WERI-Rb-1 (cell line): ENCODE measurements at places on chromosomes 11 and 22.

DNA sequence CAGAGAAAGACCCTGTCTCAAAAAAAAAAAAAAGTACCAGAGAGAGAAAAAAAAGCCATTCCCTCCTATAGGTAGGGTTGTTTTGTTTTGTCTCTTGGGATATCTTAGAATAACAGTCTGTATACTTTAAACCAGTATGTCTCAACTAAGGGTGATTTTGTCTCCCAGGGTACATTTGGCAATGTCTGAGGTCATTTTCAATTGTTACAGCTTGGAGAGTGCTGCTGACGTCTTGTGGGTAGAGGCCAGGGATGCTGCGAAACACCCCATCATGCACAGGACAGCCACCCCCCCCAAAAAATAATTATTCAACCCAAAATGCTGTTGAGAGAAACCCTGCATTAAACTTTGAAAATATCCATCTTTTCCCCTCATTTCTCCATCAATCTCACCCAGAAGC lies 56.1 kb upstream of the CRTAM start:
- no peak for DNase-seq

GRCh38 chr11:34680206-34680605 lies 59.3 kb downstream of the EHF start:
- DNase-seq, result no peak

- DNase-seq, result peak; percentile 90
Measured at GRCh38 chr11:46421257-46421880, 29.8 kb upstream of the CHRM4 start.

DNA sequence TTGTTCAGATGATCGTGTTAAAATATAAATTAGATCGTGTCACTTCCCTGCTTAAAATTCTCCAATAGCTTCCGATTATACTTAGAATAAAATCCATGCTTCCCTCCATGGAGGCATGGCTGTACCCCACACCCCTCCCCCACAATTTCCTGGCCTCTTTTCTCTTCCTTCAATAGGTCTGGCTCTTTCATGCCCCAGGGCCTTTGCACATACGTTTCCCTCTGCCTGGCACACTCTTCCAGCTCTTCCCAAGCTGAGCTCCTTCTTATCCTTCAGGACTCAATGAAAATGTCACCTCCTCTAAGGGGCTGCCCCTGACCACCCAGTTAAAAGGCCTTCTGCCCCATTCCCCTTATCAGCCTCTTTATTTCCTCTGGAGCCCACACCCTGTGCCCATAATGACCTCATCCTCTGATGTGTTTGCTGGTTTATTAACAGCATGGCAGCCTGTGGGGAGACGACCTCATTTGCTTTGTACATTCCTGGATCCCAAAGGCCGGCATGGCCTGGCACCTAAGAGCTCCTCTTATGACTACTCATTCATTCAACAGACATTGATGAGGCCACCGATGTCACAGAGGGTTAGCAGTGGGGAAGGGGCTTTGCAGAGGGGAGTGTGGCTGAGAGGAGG lies 9.0 kb upstream of the FLRT1 start:
- DNase-seq, result no peak

GRCh38 chr22:43774318-43774915 lies 37.7 kb downstream of the EFCAB6 start:
- no peak for DNase-seq

DNA sequence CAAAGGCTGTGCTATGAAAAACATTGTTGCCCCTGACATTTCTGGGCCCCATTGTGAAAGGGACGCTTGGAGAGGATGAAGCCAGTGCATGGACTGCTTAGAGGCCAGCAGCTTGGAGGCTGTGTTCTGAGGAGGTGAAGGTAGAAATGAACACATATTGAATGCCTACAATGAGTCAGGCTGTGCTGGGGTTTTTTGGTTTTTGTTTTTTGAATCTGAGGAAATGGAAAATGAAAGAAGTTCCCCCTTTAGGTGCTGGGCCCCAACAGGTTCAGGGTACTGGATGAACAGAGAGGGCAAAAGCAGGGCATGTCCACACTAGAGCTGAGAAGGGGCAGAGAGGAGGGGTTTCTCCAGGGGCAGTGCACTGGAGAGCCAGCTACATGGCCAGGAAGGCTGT lies 166.1 kb upstream of the API5 start:
- DNase-seq, result no peak

DNA sequence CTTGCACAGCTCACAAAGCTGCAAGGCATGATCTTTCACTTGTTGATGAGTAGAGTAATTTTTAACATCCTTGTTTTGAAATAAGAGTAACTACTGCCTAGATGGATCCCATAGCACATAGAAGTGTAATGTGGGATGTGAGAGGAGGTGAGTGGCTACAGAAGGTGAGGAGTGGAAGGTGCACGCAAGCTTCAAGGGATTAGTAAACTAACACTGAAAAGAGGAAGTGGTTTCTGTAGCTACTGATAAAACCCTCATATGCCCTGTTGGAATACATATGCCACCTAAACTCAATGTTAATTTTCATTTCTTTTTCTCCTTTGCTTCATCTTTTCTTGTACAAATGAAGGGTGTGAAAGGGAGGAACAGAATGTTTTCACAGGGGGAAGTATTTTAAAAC lies 22.0 kb upstream of the CTSC start:
- DNase-seq, result no peak

GRCh38 chr11:92424281-92424680 lies 199.7 kb downstream of the FAT3 start:
- no peak for DNase-seq

DNA sequence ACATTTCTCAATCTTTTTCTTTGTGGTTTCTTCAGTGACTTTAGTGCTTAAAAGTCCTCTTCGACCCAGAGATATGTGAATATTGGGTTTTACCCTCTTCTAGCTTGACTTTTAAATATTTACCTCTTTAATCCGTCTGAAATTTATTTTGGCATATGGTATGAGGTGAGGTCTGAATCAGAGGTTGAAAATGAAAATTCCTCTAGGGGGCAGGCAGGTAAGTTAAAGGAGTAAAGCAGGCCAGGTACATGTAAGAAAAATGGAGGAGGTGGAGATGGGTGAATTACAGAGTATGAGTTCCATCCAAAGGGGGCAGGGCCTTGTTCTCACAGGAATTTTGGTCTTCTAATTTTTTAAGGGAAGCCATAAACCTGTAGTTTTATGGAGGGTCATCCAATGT lies 263.8 kb upstream of the NARS2 start:
- no peak for DNase-seq

DNA sequence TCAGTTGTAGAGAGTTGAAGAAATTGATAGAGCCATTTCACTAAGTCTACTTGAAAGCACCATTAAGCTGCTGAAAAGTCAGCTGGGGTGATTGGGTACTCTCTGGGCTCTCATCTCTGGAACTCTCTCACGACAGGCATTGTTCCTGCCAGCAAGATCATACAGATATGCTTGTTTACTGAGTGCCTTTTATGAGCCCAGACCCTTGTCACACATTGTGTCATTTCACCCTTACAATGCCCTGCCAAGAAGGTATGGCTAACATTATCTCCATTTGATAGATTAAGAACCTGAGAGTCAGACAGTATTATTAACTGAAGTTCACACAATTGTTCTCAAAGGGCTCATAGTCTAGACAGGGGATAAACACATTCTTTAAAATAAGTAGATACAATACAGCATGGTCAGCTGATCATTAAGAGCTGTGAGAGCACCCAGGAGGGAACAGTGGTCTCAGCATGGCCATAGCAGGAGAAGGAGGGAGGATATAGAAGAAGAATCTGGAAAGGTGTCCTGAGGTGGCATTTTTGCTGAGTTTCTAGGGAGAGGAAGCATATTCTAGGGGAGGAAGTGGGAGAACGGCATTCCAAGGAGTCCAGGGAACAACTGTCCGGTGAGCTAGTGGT lies 580.5 kb downstream of the INSC start:
- DNase-seq, result no peak

DNA sequence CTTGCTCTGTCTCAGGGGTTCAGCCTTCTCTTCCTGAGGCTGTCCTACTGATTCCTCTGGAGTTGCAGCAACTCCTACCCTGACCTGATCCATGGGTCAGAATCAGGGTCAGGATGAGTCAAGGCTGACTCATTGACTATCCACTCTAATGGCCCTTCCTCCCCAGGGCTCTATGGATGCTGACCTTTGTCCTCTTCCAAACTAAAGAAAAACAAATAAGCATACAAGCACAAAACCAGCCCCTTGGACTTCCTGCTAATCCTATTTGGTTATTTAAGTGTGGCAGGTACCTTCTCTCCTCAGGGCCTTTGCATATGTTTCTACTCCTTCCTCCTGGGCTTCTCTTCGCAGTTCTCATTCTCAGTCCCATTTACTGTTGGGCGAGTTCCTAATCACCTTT lies 204.5 kb upstream of the NAV2 start:
- DNase-seq, result no peak

- no peak for DNase-seq
Measured at GRCh38 chr11:85483861-85484260, 143.3 kb downstream of the DLG2 start.

- DNase-seq, result no peak
Measured at GRCh38 chr11:104695065-104695463, 203.2 kb downstream of the CASP12 start.

DNA sequence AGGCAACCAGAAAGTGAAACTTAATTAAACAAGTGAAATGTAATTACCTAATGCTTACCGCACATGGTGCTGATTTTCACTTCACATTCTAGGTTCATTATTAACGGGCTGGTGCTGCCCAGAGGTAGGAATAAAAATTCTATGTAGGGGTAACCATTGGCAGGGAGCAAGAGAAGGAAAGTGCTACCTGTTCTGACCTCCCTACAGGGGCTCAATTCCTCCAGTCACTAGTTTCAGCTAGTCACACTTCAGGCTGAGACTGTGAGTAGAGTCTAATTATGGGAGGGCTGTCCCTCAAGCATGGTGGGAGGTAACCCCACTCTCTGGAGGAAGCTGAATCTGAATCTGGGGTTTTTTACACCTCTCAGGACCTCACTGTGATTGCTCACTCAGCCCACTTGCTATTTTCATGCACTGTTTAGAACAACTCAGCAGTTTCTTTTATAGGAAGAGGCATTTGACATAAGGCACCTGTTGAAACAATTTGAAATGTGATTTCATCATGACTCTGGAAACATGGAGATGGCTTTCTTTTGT lies 75.4 kb downstream of the MAML2 start:
- DNase-seq, result no peak

- DNase-seq, result peak; percentile 69
Measured at GRCh38 chr11:13210424-13210823, 67.2 kb upstream of the BMAL1 start.

GRCh38 chr11:63672156-63672463 lies 934 bp upstream of the ATL3 start:
- DNase-seq, result no peak

DNA sequence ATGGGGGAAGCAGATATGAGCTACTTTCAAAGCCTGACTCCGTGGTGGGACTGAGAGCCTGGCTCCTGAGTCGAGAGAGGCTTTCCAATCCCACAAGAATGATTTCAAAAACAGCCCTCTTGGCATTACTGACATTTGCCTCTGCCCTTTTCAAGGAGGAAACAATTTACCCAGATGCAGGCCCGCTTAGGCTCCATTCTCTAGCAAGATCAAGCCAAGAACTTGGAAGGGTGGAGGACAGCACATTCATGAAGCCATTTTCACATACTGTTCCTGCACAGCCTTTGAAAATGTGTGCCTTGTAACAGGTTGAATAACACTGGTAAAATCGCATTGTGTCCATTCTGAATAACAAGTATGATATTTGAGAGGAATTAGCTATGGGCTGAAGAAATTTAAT lies 58.2 kb upstream of the EED start:
- DNase-seq, result no peak

DNA sequence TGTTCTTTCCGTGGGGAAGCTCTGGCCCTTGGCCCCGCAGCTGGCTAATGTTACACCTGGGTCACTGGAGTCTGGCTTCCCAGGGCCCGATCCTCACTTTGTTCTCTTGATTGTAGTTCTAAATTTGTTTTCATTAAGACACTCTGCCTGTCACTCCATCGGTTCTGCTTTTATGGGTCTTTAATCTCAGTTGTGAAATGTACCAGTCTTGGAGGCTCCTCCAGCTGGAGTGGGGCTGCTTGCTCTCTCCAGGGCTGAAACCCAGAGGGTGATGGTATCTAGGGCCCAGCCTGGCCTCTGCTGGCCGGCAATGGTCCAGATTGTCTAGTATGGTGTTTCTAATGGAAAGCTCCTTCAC lies 352.9 kb downstream of the TENM4 start:
- no peak for DNase-seq

GRCh38 chr11:68311160-68312116 lies 953 bp upstream of the LRP5 start:
- no peak for DNase-seq

DNA sequence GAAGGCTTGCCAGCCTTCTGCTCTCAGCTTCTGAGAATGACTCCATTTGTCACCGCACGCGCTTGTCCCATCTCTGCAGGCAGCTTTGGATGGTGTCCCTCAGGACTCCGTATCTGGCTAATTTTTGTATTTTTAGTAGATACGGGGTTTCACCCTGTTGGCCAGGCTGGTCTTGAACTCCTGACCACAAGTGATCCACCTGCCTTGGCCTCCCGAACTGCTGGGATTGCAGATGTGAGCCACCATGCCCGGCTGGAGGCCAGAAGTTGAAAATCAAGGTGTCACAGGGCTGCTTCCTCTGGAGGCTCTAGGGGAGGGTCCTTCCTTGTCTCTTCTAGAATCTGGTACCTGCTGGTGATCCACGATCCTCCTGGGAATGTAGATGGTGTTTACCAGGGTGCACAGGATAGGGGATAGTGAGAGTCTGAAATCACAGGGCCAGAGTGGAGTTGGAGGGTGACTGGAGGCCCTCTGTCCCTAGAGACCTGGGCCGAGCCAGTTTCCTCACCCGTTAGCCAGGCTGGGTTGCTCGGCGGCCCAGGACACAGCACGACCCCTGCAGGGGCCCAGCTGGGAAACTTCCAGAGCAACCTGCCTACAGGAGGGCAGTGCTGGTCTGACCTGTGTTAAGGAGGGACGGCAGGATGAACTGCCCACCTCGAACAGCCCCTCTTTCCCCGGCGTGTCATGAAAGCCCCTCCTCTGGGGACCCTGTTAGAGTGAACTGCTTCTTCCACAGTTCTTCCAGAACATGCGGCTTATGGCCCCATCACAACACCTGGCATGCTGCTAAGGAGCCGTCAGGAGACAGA lies 48.9 kb upstream of the SHANK2 start:
- no peak for DNase-seq
